ENCODE measurements at places on chromosomes 12 and 14.

- DNase-seq, result no peak
Measured at GRCh38 chr12:46917821-46918220, 92.0 kb upstream of the SLC38A4 start.

DNA sequence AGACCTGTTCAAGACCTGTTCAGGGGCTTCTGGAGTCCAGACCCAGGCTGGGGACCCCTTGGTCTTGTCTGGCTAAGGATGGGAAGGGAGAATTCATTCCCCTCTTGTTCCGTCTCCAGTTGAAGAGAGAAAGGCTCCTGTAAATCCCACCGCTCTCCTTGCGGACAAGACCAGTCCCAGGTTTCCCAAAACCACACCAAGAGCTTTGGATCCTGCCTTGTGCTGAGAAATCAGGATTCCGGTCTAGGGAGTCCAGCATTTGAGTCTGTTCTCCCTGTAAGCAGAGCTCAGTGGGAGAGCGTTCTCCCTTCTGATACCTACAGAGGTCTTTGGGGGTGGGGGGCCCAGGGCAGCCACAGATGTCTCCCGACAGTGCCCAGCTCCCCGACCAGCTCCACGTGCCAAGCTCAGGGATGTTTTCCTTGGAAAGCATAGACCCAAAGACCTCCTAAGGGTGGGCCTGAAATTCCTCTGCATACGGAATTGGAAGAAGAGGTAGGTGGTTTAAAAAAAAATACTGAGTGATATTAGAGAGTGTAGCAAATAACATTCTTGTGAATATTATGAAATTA is 1.9 kb downstream of the HOXC13 start:
- DNase-seq, result no peak

GRCh38 chr12:90199006-90199405 is 490.4 kb upstream of the ATP2B1 start:
- DNase-seq, result no peak

DNA sequence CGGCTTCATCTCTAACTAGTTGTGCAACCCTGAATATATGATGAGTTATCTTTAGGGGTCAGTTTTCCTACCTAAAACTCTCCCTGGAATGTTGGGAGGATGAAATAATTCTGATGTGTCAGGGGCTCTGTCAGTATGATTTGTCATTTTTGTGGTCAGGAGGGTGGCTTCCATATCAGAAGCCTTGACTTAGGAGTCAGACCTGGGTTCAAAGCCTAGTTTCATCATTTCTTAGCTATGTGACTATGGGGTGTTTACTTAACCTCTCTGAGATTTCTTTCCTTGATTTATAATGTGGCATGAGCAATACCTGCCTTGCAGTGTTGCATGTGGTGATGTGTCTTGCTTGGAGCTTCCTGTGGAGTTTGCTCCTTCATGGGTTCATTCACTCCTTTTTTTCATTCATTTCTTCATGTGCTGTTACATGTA is 146.8 kb downstream of the CHST11 start:
- no peak for DNase-seq

- DNase-seq, result no peak
Measured at GRCh38 chr12:76018672-76019071, 12.9 kb downstream of the PHLDA1 start.
